ENCODE measurements at places on chromosomes 1 and 21. TPM values are rescaled to one million over a fixed set of nuclear protein-coding genes. Genes with fewer than 3 reads are reported as not detected.

The ELAVL4 gene
- not detected for total RNA-seq

The TBX19 gene
- total RNA-seq: 3.0 TPM

The KLF17 gene
- total RNA-seq: not detected

The TATDN3 gene
- 17.9 TPM for total RNA-seq

The NTMT2 gene
- not detected for total RNA-seq

The USH2A gene
- not detected for total RNA-seq

The TSNAX gene
- total RNA-seq: 36.9 TPM

The LAMB3 gene
- 5.7 TPM for total RNA-seq

The FCN3 gene
- not detected for total RNA-seq

The SIPA1L2 gene
- total RNA-seq: 1.4 TPM

The LRRC38 gene
- not detected for total RNA-seq

The MAP1LC3C gene
- not detected for total RNA-seq

The ARHGEF10L gene
- not detected for total RNA-seq

The KRTAP12-4 gene
- total RNA-seq: not detected

The FCRL2 gene
- not detected for total RNA-seq
